ENCODE measurements at places on chromosomes 5 and 9.

- no peak for DNase-seq
Observed at GRCh38 chr9:135387976-135388375, 91.6 kb upstream of the PPP1R26 start.

GRCh38 chr5:156680831-156681230 is 169.3 kb upstream of the PPP1R2B start:
- DNase-seq, result no peak

DNA sequence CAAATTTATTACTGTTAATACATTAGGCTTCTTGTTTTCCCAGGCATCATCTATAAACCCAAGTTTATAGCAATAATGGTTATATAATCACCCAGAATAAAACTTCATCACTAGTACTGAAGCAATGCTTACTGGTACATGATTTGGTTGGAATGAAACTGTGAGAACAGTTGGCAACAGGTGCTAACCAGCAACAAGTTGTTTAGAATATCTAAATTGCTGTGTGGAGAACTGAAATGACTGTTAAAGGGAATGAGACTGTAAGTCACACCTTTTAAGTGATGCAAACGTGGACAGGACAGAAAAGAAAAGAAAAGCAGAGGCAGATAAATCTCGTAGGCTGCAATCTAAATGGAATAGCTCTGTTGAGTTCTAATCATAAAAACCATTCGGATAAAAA is 2.5 kb downstream of the YIPF5 start:
- DNase-seq, result no peak

DNA sequence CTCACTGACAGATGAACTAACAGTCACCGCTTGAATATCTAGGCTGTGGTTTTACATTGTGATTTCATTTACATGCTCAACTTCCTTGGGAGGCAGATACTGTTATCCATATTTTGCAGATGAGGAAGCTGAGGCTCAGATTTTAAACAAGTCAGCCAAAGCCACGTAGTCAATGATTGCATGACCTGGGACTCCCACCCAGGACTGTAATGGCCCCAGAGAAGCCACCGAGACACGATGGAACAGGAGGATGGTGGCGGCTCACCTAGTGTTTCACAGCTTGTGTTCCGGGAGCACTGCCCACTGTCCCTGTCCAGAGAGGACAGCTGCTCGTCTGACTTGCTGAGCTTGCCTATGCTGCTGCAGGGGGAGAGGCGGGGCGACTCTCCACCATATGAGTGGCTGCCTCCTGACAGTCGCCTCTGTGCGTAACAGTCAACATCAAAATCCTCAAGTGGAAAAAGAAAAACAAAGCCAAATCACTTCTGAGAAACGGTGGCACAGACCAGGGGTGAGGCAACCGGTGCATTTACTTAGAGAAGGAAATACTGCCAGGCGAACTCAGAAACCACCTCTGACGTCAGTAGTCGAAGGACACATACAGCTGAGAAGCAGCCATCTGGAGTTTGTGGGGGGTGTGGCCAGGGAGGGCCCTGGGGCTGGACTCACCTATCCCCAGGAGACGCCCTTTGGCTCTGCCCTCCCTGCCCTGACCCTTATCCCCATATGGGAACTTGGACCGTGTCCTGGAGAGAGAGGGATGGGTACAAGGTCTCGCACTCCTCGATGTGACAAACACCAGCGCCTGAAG is 82.5 kb downstream of the PRRT1B start:
- DNase-seq, result peak; percentile 79
